ENCODE measurements at places on chromosomes 2 and 18.

GRCh38 chr2:98869272-98869641 is 66.8 kb downstream of the CRACDL start:
- DNase-seq = peak; percentile 6

DNA sequence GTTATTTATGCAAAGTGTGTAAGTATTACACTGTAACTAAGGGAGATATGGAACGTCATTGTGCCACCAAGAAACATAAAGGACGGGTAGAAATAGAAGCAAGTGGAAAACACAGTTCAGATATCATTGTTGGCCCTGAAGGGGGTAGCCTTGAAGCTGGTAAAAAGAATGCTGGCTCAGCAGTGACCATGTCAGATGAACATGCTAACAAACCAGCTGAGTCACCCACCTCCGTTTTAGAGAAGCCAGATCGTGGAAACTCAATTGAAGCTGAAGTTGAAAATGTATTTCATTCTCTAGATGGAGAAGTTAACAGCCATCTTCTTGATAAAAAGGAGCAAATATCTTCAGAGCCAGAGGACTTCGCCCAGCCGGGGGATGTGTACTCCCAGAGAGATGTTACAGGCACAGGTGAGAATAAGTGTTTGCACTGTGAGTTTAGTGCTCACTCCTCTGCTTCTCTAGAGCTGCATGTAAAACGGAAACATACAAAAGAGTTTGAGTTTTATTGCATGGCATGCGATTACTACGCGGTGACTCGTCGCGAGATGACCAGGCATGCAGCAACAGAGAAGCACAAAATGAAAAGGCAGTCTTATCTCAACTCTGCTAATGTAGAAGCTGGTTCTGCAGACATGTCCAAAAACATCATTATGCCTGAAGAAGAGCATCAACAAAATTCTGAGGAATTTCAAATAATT is 36.1 kb downstream of the ZNF407 start:
- no peak for DNase-seq

GRCh38 chr2:33925311-33925710 is 326.2 kb upstream of the FAM98A start:
- no peak for DNase-seq

- DNase-seq = no peak
These were observed 155.7 kb downstream of the TNS1 start for GRCh38 chr2:217847115-217847514.

DNA sequence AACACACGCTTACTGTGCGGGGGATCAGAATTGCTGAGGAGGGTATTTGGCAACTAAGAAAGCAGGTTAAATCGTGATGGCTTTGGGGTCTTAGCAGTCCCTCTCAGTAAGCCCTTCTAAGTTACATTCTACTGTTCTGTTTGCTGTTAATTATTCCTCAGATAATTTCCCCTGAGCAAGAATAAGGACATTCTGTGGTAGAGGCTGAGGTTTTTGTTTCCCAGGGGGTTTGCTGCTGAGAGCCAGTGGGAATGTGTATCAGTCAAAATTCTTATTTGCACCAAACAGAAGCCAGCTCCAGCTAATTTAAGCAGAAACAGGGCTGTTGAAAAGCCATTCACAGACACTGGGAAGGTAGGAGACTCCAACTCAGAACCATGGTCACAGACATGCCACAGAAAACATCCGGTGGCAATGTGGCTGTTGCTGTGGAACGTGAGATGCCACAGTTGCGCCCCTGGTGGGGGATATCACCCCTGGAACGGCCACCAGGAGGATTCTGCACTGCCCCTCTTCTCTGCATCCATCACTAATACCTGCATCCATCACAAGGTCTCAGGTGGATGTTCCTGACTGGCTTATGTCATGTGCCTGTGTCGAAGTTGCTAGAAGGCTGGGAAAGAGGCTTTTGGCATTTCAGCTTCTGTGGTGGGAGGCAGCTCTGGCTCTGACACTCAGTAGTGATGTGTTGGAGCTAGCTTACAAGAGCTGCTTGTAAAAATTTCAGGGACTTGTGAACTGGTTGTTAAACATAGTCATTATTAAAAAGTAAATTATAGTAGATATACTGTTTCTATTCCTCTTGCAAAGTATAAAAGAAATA is 23.2 kb downstream of the SLC4A3 start:
- DNase-seq = no peak

GRCh38 chr18:13611142-13611600 is 115.2 kb downstream of the FAM210A start:
- DNase-seq = no peak

DNA sequence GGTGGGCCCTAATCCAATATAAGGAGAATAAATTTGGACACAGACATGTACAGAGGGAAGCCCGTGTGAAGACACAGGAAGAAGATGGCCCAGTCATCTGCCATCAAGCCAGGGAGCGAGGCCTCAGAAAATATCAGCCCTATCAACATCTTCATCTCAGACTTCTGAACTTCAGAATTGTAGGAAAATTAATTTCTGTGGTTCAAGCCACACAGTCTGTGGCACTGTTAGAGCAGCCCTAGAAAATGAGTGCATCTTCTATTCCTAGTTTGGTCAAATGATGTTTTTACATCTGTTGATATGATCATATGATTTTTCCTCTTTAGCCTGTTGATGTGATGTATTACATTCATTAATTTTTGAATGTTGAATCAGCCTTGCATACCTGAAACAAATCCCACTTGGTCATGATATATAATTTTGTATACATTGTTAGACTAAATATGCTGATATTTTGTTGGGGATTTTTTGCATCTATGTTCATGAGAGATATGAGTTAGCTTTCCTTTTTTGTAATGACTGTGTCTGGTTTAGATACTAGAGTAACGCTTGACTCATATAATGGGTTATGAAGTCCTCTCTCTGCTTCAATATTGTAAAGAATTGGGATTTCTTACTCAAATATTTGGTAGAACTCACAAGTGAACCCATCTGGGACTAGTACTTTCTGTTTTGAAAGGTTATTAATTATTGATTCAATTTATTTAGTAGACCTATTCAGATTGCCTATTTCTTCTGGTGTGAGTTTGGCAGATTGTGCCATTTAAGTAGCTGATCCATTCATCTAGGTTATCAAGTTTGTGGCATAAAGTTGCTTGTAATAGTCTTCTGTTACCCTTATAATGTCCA is 451.4 kb downstream of the EIPR1 start:
- no peak for DNase-seq

DNA sequence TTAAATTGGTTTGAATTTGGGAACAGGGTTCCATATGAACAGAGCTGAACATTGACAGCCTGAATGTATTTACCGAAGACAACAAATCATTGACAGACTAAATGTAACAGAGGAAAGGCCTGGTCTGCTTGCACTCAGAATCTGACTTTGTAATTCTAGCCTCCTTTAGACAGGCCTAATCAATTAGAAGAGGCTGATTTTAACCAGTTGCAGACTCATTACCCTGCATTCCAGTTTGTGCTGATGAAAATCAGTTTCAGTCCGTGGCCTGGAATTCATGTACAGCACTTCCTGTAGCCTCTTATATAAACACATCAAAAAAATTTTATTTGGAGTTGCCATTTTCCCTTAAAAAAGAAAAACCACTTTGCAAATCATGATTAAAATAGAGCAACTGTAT is 93.1 kb upstream of the ZFP36L2 start:
- no peak for DNase-seq
